Epithelial cell of proximal tubule (primary cell): ENCODE measurements at places on chromosomes 7 and 10. TPM values are rescaled to one million over a fixed set of nuclear protein-coding genes. Genes with fewer than 3 reads are reported as not detected.

DNA sequence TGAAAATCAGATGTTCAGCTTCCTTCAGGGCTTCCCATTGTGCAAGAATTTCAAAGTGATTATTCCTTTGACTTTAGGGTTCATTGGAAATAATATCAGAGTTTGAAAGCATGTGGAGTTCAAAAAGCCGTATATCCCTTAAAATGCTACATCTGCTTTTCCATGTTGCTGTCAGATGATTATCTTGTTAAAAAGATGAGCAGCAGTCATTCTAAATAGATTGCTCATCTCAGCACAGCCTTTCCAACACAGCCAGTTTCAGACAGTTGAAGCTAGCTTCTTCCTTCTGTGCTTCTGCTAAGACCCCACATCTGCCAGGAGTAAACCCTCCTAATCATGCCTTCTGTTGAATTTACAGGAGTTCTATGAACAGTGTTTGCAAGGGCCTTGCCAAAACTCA is 204.4 kb upstream of the PTER start:
- no peak for DNase-seq

Gene CPA2
- 0.14 TPM in 1 of 2 replicates, not detected in the other for total RNA-seq

DNA sequence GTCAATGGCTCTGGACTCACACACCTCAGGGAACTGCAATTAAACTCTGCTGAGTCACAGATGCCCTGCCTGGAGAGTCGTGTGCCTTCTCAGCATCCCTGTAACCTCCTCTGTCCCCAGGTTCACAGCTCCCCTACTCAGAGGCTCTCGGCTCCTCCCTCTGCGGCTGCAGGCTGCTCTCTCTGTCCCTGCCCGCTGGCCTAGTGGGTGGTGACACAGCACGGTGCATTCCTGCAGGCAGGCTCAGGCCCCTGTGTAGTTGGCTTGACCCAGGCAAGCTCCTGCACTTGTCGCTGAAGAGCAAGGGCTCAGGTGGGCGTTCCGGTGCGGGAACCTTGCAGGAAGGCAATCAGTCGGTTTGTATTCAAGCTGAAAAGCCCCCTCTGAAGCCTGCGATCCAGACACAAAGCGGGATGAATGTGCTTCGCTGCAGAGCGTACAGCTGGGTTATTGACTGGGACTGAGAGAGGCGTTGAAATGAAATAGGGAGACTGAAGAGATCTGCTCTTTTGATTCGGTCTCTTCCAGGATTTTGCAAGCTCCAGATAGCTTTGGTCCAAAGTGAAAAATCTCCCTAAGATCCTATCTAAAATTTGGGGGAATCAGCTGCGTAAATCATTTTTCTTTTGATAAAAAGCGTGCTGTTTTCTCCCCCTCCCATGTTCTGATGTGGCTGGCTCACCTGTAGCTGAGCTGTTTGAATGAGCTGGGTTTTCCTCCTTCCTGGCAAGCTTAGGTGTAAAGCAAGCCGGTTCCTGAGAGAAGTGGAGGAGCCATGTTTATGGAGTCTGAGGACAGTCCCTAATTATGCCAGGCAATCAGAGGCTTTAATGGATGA is 208.7 kb upstream of the PHYHIPL start:
- DNase-seq = no peak

Gene AGAP4
- total RNA-seq = 9.2 and 11.3 TPM in 2 replicates

Gene CHN2
- total RNA-seq = 0.35 and 5.1 TPM in 2 replicates

- DNase-seq = no peak
Measured at GRCh38 chr10:114996542-114996941, 58.5 kb downstream of the TRUB1 start.

DNA sequence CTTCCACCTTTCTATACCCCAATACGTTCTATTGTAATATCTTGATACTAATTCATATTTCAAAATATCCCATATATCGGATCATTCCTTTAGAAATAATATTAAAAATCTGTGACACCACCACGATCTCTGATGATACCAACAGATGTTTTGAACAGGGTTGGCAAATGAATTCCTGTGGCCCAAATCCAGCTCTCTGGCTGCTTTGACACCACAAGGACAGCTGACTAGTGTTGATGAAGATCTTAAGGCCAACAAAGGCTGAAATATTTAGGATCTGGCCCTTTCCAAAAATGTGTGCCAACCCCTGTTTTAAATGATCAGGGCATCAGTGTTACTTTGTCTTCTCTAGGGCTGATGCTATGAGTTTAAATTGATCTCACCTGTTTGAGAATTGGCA is 380.7 kb upstream of the PFKP start:
- DNase-seq = no peak

Gene SFMBT2
- total RNA-seq = 1.2 and 2.4 TPM in 2 replicates
